ENCODE measurements at places on chromosomes 5 and 9.

- no peak for DNase-seq
Observed at GRCh38 chr5:42397267-42397666, 26.0 kb upstream of the GHR start.

GRCh38 chr5:123220621-123221146, 131.6 kb downstream of the PRDM6 start:
- DNase-seq = no peak

GRCh38 chr9:133693116-133693515, 45.0 kb downstream of the SARDH start:
- no peak for DNase-seq

- DNase-seq = no peak
Observed at GRCh38 chr5:74693191-74693590, 8.2 kb downstream of the HEXB start.

- DNase-seq = no peak
Observed at GRCh38 chr9:37436540-37436939, 14.0 kb downstream of the GRHPR start.

GRCh38 chr5:160750938-160751657, 100.9 kb downstream of the ATP10B start:
- DNase-seq = no peak

- DNase-seq = no peak
Observed at GRCh38 chr5:62720031-62720441, 141.4 kb downstream of the LRRC70 start.

DNA sequence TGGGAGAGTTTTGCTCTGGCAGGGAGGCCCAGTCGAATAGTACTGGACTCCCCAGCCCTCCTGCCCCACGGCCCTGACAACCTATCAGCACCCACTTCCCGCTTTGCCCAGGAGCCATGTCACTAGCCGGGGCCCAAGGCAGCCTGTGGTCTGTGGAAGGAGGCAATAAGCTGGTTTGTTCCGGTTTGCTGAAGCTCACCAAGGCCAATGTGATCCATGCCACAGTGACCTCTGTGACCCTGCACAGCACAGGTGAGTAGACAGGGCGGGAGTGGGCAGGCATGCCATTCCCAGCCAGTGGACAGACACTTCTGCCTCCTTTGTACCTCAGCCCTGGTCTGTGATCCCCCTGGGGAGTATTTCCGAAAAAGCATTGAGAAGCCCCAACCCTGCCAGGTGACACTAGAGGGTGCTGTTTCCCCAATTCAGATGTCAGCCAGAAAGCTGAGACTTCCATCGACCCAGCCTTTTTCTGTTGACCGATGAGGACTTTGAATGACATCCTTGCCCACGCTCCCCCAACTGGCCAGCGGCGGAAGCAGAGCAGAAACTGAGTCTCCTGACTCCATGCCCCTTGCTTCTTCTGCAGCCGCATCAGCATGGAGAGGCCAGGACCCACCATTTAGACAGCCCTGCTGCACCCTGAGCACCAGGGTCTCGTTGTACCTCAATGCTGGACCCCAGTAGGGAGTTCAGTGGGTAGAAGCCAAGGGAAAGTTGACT, 9.6 kb downstream of the PCYOX1L start:
- no peak for DNase-seq

- DNase-seq = no peak
Observed at GRCh38 chr9:33381231-33381791, 21.1 kb downstream of the AQP7 start.

- no peak for DNase-seq
Observed at GRCh38 chr5:149849966-149850910, 94.4 kb downstream of the PDE6A start.

Measured in stimulated activated CD8-positive, alpha-beta memory T cell treated with anti-CD3 and anti-CD28 coated beads, Interleukin-15, amount 100 ng/mL, for 24 hours (primary cell).